Psoas muscle (tissue), 8 donors: ENCODE measurements at places on chromosomes 7 and 10.

DNA sequence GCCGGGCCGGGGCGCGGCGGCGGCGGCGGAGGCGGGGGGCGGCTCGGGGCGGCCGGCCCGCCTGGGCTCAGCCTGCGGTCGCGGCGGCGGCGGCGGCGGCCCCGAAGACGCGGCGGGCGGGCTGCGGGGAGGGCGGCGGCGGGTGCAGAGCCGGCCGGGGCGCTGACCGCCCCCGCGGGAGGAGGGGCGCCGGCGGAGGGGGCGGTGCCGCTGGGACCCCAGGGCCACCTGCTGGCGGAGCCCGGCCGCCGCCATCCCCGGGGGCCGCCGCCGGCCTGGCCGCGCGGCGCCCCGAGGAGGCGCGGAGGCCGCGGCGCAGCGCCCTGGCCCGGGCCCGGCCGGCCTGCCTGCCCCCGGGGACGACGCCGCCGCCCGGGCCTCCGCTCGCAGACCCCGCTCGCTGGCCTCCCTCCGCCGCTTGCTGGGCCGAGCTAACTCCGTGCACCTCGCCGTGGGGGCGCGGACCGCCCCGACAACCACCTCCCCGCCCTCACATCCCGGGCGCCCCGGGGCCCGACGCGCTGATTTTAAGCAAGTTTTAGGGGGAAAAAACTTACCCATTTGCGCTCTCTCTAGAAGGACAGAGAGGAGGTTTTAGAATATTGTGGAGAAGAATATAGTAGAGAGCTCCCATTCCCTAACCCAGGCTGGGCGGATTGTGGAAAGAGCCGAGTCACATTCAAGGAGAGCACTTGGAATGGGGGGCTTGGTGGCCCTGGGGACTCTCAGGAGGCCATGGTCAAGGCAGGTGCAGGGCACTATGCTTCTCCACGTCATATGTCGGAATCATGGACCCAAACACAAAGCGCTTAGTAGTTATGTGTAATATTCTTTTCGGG is at the start of gene BEND7:
TSS of gene BEND7 (minus strand) at position 140 of the 839 bp plus-strand sequence. CDS start 481 bp downstream, outside the sequence.
- DNase-seq, result peak; percentile 73

DNA sequence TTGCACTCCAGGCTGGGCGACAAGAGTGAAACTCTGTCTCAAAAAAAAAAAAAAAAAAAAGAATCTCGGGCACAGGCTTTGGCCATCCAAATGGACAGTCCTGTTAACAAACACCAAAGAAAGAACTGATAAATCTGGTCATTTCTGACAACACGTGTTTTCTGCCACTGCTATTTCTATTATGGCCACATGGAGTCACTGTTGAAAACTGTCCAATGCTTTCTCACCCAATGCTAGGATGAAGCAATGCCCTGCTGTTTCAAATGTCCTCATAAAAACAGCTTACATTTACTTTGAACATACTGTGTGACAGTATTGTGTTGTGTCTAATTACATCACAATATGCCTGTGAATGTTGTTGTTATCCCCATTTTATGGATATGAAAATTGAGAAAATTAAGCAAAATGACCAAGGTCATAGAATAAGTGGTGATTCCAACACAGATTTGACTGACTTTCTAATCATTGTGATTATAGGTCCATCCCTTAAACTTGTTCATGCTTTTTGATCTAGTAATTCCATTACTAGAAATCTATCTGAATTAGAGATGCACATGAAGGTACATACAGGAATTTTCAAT is 19.9 kb upstream of the MAP3K8 start:
- DNase-seq, result no peak

DNA sequence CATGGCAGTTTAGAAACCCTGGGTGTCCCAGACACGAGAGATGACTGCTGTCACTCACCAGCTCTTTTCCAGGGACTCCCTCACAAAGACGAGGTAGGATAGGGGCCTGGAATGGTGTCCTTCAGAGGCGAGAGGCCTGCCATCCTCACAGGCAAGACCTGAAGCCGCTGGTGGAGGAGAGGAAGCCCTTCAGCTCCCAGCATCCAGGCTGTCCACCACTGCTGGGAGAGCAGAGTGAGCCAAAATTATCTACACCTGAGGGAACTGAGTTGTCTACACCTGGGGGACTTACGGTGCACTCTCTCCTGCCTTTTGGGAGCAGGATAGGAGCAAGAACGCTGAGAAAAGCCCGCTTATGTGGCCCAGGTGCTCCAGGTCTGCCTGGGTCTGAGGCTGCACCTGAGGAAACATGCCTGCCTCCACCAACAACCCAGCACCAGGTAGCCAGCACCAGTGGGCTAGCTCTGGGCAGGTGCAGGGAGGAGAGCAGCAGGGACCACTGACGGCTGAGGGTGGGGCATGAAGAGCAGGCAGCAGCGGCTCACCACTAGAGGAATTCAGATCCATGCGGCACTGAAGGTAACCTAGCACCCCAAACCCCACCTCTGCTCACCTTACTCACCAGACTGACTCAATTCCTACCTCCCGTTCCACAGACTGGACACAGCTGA is 357.2 kb downstream of the SH2D4B start:
- no peak for DNase-seq

GRCh38 chr7:24573554-24574338 is 494 bp downstream of the PALS2 start:
- peak; percentile 67 for DNase-seq

DNA sequence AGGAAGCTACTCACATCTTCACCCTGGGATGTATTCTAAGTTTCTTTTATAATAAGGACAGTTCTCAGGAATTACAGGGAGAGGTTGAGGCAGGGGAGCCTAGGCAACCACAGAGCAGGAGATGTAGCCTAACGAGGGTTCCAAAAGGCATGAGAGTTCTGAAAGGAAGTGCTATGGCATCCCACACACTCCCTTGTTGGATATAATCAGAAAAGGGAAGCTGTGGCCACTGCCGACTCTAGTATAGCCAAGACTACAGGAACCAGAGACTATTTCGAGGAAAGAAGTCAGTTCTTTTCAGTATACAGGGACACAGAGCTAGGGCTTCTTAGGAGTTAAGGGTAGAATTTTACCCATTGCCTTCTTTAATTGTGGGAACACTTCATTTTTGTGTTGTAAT is 11.0 kb downstream of the PRR15 start:
- DNase-seq, result no peak

DNA sequence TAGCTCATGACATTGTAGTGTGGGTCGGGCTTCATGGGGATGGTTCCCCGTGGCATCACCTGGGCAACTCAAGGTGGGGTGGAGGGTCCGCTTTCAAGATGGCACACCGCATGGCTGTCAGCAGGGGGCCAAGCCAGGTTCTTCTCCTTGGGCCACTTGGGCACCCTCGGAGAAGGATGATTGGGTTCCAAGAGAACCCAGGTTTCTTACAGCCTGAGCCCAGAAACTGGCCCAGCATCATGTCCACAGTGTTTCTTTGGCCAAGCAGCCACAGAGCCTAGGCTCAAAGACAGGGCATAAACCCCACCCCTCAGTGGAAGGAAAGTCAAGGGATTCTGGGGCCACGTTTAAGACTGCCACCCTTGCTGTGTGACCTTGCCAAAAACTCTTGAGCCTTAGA is 110.6 kb downstream of the PTPN20 start:
- no peak for DNase-seq

DNA sequence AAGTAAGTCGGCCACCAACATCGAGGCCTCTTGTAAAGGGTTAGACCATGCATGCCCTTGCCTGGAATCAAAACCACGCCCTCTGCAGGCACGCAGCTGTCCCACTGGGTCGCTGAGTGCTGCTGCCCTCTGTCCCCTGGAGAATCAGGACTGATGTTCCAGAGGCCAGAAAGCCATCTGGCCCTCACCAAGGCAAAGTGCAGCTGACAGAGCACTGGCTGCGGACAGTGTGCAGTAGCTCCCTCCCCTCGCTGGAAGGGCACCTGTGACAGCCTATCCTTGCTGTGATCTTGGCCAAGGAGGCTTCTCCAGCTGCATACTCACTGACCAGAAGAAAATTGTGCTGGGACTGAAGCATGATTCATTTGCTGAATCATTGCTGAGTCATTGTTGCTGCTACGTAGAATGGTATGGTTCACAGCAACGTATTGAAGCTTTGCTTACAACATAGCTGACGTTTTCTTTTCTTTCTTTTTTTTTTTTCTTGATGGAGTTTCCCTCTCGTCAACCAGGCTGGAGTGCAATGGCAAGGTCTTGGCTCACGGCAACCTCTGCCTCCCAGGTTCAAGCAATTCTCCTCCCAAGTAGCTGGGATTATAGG is 30.4 kb downstream of the DDC start:
- peak; percentile 46 for DNase-seq

DNA sequence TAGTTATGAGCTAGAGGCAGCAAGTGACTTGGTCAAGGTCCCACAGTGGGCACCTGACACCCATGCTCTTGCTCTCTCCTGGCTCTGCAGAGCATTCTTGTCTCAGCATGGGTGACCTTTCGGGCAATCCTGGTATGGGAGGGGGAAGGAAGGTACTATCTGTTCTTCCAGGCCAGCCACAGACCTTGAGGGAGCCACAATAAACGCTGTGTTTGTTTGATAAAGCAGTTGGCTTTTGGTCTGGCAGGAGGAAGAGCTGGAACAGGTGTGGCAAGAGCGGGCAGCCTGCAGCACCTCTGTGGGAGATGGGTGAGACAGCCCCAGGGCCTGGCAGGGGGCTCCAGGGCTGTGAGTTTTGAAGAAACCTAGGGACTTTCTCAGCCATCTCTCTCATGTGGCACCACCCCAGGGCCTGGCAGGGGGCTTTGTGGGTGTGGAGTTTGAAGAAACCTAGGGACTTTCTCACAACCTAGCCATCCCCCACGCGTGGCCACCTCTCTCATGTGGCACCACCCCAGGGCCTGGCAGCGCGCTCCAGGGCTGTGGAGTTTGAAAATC is 11.4 kb downstream of the CLDN3 start:
- DNase-seq, result no peak

- no peak for DNase-seq
These were observed 76.0 kb upstream of the IL6 start for GRCh38 chr7:22651036-22651435.

GRCh38 chr7:4768597-4769569 is 6.5 kb upstream of the AP5Z1 start:
- DNase-seq, result no peak

GRCh38 chr10:50604049-50604640 is 19.6 kb downstream of the SGMS1 start:
- no peak for DNase-seq

DNA sequence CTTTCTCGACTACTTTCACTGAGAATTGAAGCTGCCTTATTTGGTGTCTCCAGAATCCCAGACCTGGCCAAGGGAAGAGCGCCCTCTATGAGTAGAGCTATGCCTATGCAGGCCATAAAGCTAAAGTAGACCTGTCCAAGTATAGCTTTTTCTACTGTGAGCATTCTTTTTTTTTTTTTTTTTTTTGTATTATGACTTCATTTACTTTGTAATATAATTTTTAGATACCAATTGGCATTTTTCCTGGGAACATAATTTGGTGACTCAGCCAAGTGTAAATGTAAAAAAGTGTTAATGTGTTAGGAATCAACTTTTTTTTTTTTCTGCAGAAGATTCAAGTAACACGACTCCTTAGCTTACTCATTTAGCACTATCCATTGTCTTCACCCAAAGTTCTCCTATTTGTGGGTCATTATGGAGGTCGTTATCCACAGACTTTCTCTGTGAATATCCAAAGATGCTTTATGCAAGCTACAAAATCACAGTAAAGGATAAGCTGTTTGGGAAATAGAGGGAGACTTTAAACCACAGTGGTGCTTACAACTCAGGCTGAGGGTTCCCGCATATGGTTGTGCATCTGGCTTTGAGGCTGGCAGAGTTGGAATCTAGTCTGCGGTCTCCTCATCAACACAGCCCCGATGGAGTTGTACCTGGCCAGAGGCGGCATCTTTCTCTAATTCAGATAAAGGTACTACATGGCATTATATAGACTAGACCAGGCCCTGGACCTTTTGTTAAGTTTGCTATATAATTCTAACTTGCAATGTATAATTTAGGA is 1040.2 kb upstream of the SORCS1 start:
- no peak for DNase-seq

DNA sequence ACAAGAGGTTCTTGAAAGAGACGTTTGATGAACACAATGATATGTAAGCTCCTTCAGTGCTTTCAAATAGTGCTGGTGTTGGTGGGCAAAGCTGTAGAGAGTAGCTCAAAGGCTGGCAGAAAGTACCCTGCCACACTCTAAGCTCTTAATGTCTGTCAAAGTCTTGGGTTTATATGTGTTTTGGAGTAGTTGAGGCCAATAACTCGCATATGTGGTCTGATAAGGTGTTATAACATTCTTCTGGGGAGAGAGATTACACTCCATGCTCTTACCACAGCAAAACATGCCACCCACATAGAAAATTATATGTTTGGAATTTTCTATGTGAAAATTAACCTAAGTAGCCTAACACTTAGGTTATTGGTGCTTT is 30.8 kb upstream of the NME8 start:
- no peak for DNase-seq

- no peak for DNase-seq
These were observed 836 bp downstream of the KMT2E start for GRCh38 chr7:105014693-105015389.

DNA sequence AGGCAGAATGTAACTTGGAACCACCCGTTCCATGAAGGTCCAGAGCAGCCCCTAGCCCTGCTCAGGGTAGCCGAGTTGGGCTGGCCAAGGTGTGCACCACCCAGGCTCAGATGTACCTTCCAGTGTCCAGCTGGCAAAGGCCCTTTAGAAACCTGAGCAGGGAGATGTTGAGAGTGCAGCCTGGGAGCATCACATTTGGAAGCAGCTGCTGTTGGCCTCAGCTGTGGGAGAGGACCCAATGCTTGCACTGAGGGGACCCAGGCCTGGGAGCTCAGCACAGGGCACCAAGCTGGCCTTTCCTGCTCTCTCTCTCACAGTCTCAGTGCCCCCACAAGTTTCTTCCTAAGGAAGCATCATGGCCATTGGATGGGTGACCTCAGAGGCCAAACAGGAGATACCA is 33.5 kb downstream of the ANXA8 start:
- DNase-seq, result no peak

DNA sequence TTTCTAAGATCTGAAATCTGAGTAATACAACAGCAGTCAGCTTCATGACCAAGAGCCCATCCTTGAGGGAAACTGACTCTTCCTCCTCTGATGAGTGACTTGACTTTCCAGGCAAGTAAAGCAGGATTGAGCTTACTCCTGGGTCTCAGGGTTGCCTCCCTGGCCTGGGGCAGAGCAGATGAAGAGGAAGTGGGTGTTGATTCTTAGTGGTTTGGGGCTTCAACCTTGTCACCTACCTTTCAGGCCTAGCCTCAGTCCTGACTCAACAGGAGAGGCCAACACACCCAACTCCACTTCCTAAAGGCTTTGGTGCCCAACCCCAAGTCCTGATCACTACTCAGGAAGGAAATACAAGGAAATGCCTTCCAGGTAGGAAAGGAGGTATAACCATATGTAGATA is 54.1 kb downstream of the KCNMA1 start:
- DNase-seq, result no peak

GRCh38 chr10:33355274-33355673 is 20.8 kb upstream of the NRP1 start:
- DNase-seq, result no peak

- no peak for DNase-seq
These were observed 56.8 kb upstream of the SVIL start for GRCh38 chr10:29691564-29692072.

DNA sequence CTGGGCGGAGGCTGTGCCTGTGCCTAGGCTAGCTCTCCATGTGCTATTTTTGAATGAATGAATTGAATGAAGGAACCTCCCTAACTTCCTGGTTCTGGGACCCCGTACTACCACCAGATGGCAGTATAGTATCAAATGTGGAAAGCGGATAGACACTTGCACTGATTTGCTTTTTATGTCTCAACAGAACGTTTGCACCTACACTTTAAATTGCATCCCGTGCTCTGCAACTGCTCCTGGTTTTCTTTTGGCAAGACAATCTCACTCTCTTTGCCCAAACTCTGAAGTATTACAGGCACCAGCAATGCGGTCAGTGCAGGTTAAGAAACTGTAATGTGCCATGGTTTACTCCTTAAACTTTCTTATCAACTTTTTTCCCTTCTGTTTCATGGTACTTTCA is 6.5 kb downstream of the FZD8 start:
- no peak for DNase-seq

GRCh38 chr7:18993933-18994668 is 123.3 kb downstream of the TWIST1 start:
- no peak for DNase-seq
